SJCRH30 (cell line): ENCODE measurements at places on chromosomes 6 and 20.

GRCh38 chr20:62531046-62531838 lies 55.4 kb upstream of the GATA5 start:
- DNase-seq = no peak

DNA sequence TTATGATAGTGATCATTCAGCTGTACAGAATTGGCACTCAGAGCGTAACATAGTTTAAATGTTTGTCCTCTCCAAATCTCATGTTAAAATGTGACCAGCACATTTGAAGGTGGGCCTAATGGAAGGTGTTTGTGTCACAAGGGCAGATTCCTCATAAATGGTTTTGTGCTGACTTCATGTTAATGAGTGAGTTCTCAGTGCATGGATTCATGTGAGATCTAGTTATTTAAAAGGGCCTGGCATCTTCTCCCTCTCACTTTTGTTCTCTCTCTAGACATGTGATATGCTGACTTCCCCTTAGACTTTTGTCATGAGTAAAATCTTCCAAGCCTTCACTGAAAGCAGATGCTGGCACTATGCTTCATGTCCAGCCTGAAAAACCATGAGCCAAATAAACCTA lies 452.4 kb upstream of the PTCHD4 start:
- no peak for DNase-seq

DNA sequence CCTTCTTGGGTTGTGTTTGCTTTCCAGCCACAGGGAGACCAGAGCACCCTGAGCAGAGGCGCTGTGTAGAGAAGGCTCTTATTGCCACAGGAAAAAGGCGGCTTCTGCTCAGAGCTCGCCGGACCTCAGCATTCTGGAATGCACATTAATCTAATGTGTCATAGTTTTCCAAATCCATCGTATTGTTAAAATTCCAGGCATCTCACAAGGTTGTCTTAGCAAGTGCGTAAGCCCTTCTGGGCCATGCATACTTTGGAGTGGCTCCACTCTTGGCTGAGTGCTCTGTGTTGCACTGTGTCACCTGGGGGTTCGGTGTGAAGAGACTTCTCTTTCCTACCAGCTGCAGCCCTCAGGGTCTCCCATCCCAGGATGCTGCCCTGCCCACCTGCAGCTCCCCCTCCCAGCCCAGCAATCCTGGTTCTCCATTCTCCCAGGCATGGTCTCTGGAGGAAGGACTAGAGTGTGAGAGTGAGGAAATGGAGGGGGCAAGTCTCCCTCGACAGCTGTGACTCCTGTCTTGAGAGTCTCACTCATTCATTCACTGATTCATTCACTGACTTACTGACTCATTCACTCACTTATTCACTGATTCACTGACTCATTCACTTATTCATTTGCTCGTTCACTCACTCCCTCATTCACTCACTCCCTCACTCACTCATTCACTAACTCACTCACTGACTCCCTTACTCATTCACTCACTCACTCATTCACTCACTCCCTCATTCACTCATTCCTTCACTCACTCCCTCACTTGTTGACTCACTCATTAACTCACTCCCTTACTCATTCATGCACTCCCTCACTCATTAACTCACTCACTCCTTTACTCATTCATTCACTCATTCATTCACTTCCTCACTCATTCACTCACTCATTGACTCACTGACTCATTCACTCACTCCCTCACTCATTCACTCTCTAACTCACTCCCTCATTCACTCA lies 83.7 kb upstream of the MPC1 start:
- no peak for DNase-seq

GRCh38 chr6:16766836-16767745 lies 5.8 kb upstream of the ATXN1 start:
- no peak for DNase-seq

- no peak for DNase-seq
Measured at GRCh38 chr6:3221578-3221977, 5.9 kb downstream of the TUBB2B start.

GRCh38 chr20:57157106-57157691 lies 109.2 kb downstream of the BMP7 start:
- DNase-seq = no peak

- peak; percentile 71 for DNase-seq
Measured at GRCh38 chr6:167559675-167560479, 235.0 kb downstream of the TTLL2 start.

DNA sequence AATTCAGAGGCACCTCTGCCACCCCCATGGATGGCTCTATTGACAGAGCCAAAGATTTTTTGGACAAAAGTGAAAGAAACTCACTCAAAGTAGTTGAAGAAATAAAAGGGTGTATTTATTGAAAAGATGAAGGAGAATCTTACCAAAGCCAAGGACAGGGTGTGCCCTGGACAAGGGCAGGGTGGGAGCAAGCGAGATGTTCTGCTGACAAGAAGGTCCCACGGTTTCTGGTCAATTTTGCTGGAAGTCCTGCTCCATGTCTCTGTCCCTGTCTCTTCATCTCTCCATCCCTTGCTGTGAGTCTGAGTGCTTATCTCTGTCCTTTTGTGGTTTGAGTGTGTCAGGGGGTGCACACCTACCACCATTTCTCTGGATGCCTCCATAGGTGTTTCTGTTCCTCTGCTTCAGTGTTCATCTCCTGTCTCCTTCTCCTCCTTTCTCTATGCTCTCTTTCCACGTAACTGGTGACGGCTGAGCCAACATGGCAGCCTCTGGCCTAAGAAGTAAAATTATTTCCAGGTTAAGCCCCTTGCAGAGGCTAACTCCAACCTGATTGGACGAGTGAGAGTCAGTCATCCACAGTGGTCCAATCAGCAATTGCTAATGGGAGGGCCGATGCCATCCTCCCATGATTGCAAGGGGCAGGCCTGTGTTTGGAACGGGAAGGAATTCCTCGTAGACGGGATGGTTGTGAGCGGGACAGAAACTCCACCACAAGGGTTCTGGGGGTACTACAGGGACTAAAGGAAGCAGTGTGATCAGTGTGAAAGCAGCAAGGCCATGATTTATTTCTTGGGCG lies 502.1 kb upstream of the CDH4 start:
- DNase-seq = peak; percentile 45

GRCh38 chr6:100472674-100473073 lies 8.0 kb upstream of the SIM1 start:
- no peak for DNase-seq

DNA sequence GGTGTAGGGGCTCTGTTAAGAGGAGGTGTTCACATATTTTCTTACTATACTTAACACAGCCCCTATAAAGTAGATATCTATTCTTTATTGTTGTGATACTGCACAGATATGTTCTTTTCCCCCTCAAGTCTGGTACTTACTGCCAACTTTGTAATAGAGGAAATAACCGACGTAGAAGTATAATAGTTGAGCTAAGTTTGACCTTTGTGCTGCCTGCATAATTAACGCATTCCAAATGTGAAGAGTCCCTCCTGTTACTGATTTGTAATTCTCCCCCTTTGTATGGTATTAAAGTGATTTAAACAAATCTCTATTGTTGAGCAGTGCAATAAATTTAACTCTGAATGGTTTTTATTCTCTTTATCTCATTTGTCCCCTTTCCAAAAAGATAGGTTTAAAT lies 39.0 kb downstream of the PHF3 start:
- DNase-seq = no peak

- DNase-seq = no peak
Measured at GRCh38 chr6:168515376-168515775, 74.4 kb downstream of the SMOC2 start.

DNA sequence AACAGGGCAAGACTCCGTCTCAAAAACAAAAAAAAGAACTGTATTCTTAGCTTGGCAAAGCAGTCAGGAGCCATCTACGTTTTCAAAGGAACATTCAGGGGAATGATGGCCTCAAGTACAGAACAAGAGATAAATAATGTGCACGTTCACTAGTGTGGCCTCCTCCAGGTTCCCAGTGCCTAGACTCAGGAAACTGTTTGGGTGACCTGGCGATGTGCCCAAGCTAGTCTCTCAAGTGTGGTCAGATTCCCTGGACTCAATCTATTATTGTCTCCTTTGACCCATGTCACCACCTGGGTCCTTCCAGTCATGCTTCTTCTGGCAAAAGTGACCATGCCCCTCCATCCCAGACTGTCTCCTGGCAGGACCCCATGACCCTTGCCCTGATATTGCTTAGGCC lies 23.7 kb downstream of the TRAF3IP2 start:
- no peak for DNase-seq

- DNase-seq = no peak
Measured at GRCh38 chr20:6956056-6956455, 188.6 kb downstream of the BMP2 start.

- DNase-seq = peak; percentile 82
Measured at GRCh38 chr6:153150752-153151440, 19.8 kb upstream of the RGS17 start.

- peak; percentile 74 for DNase-seq
Measured at GRCh38 chr6:144013486-144013909, 5.4 kb upstream of the PLAGL1 start.

GRCh38 chr6:92111386-92111785 lies 1308.0 kb downstream of the EPHA7 start:
- DNase-seq = no peak

DNA sequence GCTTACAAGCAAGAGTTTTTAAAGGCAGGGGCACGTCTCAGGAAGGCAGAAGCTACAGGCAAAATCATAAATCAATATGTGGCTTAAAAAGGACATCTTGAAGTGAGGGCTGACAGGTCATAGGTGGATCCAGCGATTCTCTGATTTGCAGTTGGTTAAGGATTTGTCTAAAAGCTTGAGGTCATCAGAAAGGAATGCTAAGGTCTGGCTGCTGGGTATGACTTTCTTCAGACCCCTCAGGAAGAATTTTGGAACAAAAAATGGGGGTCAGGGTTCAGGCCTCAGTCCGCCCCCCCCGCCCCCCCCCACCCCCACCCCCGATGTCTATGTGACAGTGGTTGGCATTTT lies 261.9 kb downstream of the CDH4 start:
- no peak for DNase-seq

- no peak for DNase-seq
Measured at GRCh38 chr20:53001498-53002301, 29.5 kb downstream of the TSHZ2 start.

GRCh38 chr6:84804720-84805119 lies 40.3 kb upstream of the TBX18 start:
- DNase-seq = no peak

- no peak for DNase-seq
Measured at GRCh38 chr6:37517411-37517812, 17.7 kb upstream of the CCDC167 start.

- DNase-seq = no peak
Measured at GRCh38 chr20:59837623-59838394, 95.6 kb downstream of the SYCP2 start.

GRCh38 chr6:149234051-149234962 lies 83.2 kb upstream of the TAB2 start:
- no peak for DNase-seq

- no peak for DNase-seq
Measured at GRCh38 chr6:166997348-166997747, 1.8 kb upstream of the CEP43 start.

DNA sequence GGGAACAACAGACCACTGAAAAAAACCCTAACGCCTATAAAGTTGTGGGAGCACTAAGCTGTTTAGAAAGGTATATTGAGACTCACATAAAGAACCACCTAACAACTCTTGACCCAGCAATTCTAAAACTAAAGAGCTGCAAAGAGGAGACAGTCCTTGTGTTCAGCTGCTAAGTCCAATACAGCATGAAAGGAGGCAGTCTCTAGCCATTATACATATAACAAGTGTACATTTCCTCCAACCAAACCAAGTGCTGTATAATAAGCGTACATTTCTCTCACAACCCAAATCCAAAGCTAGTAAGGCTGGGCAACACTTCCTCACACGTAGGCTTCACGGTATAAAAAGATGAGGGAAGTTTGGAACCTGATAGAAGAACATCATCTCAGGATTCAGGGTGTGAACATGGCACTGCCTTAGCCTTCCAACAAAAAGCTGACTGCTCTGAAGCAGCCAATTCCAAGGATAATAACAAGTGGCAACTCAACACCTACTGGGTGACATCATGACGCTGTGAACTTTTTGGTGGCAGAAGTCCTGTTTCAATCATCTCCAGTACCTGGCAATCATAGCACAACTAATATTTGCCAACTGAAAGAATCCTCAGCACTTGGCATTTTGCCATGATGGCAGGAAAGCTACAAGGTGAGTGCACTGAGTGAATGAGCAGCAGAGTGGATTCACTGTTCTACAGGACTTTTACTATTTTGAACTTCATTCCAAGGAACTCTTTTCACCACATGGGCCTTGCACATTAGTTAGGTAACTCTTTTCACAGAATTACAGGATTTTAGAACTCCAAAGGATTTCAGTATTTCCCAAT lies 16.6 kb downstream of the TBC1D20 start:
- DNase-seq = no peak

DNA sequence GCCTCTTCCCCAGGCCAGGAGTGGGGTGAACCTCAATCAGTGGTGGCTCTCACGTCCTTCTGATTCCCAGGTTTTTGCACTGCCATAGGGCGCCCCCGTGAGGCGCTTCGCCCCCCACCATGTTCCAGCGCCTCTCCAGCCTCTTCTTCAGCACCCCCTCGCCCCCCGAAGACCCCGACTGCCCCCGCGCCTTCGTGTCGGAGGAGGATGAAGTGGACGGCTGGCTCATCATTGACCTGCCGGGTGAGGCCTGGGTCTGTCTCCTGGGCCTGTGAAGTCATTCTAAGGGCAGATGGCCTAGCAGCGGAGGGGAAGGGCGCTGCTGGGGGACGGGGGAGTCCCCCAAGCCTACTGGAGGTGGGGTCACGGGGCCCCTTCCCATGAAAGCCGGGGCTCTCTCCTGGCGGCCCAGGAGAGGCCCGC lies 4.5 kb downstream of the TP53INP2 start:
- peak; percentile 51 for DNase-seq

DNA sequence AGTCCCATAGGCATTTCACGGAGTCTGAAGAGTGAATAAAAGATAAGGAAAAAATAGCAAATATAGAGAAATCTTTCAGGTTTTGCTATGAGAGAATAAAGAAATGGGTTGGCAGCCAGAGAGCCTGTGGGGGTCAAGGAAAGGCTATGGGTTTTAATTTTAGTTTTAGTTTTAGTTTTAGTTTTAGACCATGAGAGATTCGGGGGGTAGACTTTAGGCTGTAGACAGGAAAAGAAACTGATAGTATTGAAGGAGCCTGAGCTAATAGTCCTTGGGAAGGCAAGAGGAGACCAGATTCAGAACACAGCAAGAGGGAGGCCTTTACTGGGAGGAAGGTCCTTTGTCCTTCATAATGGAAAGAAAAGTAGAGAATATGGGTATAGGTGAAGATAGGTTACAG lies 19.3 kb downstream of the DOP1A start:
- no peak for DNase-seq

DNA sequence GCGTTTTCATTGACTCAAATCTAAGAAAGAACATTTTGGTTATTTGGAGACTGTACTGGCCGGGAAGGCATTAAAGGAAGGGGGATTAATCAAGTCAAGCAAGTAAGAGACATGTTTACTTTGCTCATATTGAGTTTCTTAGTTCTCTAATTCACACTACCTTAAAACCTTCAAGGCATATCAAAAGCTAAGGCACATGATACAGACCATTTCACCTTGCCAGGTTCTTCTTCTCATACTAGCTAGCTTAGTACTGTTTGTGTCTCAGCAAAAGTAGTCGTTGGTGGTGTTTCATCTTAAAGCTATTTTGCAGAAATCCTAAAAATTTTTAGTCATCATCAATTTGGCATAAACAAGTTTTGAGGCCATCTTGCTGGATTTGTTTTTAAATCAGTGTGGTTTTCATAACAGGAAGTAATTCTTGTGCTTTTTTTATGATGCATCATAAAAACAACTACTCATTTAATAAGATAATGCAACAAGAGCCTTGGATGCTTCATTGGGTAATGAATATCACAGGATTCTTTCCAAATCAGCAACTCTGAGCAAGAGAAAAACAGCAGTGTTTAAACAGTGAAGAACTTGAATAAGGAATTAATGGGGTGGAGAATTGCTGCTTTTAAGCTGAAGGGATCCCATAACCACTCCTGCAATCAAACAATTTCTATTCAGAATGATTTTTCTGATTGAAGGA lies 425.3 kb downstream of the EPM2A start:
- no peak for DNase-seq
